ENCODE measurements at places on chromosomes 4 and X.

DNA sequence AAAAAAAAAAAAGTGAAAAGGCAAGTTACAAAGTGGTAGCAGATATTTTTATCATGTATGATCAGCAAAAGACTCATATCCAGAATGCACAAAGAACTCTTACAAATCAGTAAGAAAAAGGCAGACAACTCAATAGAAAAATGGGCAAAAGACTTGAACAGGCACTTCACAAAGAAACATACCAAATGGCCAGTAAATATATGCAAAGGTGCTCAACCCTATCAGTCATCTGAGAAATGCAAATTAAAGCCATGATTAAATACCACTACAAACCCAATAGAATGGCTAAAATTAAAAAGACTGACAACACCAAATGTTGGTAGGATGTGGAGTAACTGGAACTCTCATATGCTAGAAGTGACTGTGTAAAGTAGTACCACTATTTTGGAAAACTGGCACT lies 45.4 kb downstream of the CHST7 start:
- H3K27me3 ChIP-seq: no peaks in the 10 kb centered on the region
- no peak overlapping the region for H3K4me3 ChIP-seq
- no peak overlapping the region for H3K27ac ChIP-seq
- H3K36me3 ChIP-seq: no peaks in the 10 kb centered on the region
- no peak for DNase-seq

- H3K36me3 ChIP-seq: no peaks in the 10 kb centered on the region
- DNase-seq: no peak
- H3K4me3 ChIP-seq: no peak overlapping the region
- H3K27me3 ChIP-seq: no peaks in the 10 kb centered on the region
These were observed 36.3 kb upstream of the ADRA2C start for GRCh38 chr4:3729882-3730226.

- no peak for DNase-seq
- H3K27ac ChIP-seq: no peak overlapping the region
- no peaks in the 10 kb centered on the region for H3K4me1 ChIP-seq
- H3K27me3 ChIP-seq: no peaks in the 10 kb centered on the region
These were observed 167.7 kb downstream of the DCAF12L2 start for GRCh38 chrX:125998432-125998831.

GRCh38 chr4:36243355-36244256 lies 708 bp downstream of the ARAP2 start:
- no peak for DNase-seq
- peak overlapping the region; percentile 78 for H3K4me3 ChIP-seq
- H3K36me3 ChIP-seq: peaks cover 4% of the 10 kb centered on the region
- peak overlapping the region; percentile 88 for H3K27ac ChIP-seq
- peaks cover 29% of the 10 kb centered on the region for H3K4me1 ChIP-seq

GRCh38 chr4:47791965-47792364 lies 45.9 kb downstream of the CORIN start:
- H3K4me3 ChIP-seq: no peak overlapping the region
- no peak for DNase-seq
- no peaks in the 10 kb centered on the region for H3K36me3 ChIP-seq
- no peaks in the 10 kb centered on the region for H3K4me1 ChIP-seq

DNA sequence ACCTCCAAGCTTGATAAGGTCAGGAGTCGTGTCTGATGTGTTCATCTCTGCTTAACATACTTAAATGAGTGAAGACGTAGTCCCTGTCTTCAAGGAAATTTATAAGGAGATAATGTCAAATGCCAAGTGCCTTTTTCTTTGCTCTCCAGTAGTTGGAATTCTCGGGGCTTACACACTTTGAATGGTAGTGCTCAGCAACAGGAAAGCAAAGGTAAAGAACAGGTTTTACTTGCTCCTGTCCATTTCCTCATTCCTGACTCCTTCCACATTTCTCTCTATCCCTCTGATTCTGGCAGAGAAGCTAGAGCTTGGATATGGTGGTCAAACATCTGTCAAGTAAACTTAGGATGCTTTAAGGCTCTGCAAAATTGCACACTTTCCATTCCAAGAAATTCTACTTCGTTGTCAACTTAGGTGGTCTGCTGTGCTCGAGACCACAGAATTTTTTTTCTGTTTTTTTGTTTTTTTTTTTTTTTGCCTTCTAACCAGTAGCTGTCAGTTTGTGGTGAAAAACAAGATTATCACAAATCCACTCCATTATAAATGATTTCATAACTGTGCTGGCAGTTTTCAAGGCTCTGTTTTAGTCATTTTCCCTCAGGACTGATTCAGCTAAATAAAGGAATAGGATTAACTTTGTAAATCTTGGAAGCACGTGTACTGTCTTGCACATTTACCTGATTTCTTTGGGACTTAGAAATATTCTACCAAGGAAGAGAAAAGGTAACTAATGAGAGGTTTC lies 180.8 kb upstream of the ANXA3 start:
- no peaks in the 10 kb centered on the region for H3K4me1 ChIP-seq
- H3K27ac ChIP-seq: no peak overlapping the region

- H3K36me3 ChIP-seq: no peaks in the 10 kb centered on the region
- no peaks in the 10 kb centered on the region for H3K4me1 ChIP-seq
- H3K27me3 ChIP-seq: no peaks in the 10 kb centered on the region
- no peak overlapping the region for H3K4me3 ChIP-seq
- DNase-seq: no peak
These were observed 697.3 kb upstream of the MAGEB2 start for GRCh38 chrX:29518100-29518499.

All from HCT116 (cell line).